ENCODE measurements at places on chromosomes 1 and 21. TPM values are rescaled to one million over a fixed set of nuclear protein-coding genes. Genes with fewer than 3 reads are reported as not detected.

GRCh38 chr1:67666636-67667035 lies 18.4 kb upstream of the GADD45A start:
- no peak overlapping the region for H3K4me3 ChIP-seq
- no peaks in the 10 kb centered on the region for H3K36me3 ChIP-seq
- H3K27me3 ChIP-seq, result no peaks in the 10 kb centered on the region
- DNase-seq, result no peak

DNA sequence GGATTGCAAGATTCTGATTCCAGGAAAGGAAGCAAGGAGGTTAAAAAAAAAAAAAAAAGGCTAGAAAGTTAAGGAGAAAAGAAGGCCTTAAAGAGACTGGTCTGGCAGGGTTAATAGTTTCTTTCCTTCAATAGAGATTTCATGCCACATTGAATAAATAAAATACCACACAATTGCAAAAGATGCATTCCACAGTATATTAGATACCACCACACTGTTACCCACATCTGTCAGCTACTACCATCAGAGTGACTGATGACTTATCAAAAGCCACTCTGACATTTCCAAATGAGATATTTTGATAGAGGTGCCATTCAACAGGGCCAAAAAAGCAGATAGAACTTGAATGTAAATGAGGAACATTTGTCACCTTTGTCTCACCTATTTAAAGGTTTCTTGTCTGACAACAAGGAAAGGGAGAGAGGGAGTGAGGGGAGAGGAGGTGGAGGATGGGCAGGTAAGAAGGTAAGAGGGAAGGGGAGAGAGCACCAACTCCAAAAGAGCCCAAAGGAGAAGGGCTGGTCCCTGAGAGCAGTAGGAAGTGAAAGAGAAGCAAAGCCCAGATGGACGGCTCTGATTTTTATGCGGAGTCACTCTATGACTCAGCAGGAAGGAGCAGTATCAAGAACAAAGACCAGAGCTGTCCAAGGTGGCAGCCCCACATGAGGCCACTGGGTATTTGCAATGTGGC lies 38.3 kb downstream of the LRRN2 start:
- H3K27ac ChIP-seq, result no peak overlapping the region
- no peak for DNase-seq
- no peak overlapping the region for H3K4me3 ChIP-seq
- no peaks in the 10 kb centered on the region for H3K27me3 ChIP-seq
- H3K4me1 ChIP-seq, result no peaks in the 10 kb centered on the region
- H3K36me3 ChIP-seq, result no peaks in the 10 kb centered on the region

GRCh38 chr21:42790520-42791065 lies 88.7 kb downstream of the WDR4 start:
- H3K27me3 ChIP-seq, result peaks cover 4% of the 10 kb centered on the region
- no peaks in the 10 kb centered on the region for H3K4me1 ChIP-seq
- H3K36me3 ChIP-seq, result no peaks in the 10 kb centered on the region

The POGZ gene
- total RNA-seq, result 37.0 TPM

DNA sequence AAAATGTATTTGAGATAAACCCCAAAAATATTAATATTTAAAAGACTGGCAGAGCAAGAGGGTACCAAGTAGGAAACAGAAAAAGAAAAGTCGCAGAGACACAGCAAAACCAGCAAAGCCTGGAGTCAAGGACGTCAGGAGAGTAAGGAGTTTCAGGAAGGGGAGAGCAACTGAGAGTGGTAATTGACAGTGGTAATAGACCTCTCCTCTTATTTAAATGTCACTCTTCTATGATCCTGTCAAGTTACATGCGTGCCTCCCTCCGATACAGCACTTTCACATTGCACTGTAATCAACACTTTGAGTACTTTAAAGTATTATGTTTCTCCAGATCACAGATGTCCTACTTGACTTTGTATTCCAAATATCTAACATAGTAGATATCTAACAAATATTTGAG lies 82.6 kb upstream of the EXO1 start:
- H3K27ac ChIP-seq, result no peak overlapping the region
- H3K27me3 ChIP-seq, result no peaks in the 10 kb centered on the region
- no peaks in the 10 kb centered on the region for H3K4me1 ChIP-seq
- H3K4me3 ChIP-seq, result no peak overlapping the region
- H3K36me3 ChIP-seq, result no peaks in the 10 kb centered on the region
- no peak for DNase-seq

GRCh38 chr1:32903991-32904785 lies 3.0 kb upstream of the TMEM54 start:
- H3K4me3 ChIP-seq, result no peak overlapping the region
- DNase-seq, result no peak
- H3K27ac ChIP-seq, result no peak overlapping the region
- no peaks in the 10 kb centered on the region for H3K36me3 ChIP-seq
- peaks cover 3% of the 10 kb centered on the region for H3K4me1 ChIP-seq

GRCh38 chr1:114094363-114094634 lies 59.4 kb downstream of the SYT6 start:
- H3K4me3 ChIP-seq, result no peak overlapping the region
- H3K27ac ChIP-seq, result no peak overlapping the region
- H3K36me3 ChIP-seq, result no peaks in the 10 kb centered on the region
- H3K27me3 ChIP-seq, result no peaks in the 10 kb centered on the region
- no peaks in the 10 kb centered on the region for H3K4me1 ChIP-seq
- no peak for DNase-seq

The HSPB7 gene
- total RNA-seq, result 8.8 TPM

DNA sequence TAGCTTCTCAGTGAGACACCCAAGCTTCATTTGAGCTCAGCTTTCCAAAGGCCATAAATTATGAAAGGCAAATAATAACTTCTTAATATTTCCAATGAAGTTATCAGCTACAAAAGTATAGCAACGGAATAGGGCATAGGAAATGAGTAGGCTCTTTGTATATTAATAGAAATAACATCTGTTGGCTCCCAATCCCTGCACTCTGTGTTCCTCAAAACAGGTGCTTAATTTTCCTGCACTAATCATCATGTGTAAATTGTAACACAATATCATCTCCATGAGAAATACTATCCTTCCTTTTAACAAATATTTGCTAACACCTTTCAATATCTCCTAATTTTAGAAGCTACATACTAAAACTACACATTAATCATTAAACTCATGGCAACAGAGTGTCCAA lies 19.2 kb upstream of the IFI44L start:
- no peak overlapping the region for H3K27ac ChIP-seq
- no peaks in the 10 kb centered on the region for H3K4me1 ChIP-seq
- no peak for DNase-seq
- no peaks in the 10 kb centered on the region for H3K27me3 ChIP-seq
- H3K4me3 ChIP-seq, result no peak overlapping the region

DNA sequence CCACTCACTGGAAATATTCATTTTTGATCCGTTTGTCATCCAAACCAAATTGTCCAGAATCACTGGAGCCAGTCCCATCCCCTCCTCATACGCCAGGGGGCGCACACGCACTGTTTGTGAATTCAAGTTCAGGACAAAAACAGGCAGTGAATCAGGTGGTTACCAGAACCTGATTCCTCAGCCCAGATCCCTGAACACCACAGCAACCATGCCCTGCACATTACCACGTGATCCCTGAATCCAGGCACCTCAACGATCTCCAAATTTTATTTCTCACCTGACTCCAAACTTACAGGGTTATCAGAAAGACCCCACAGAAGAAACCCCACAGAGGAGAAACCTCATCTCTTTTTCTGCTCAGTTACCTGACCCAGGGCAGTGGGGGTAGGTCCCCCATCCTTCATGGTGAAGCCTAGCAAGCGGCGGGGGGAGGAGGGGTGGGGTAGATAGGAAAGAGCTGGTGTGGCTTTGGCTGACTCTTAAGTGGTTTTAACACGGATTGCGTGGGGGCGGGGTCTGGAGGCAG lies 1.4 kb upstream of the PTPRF start:
- no peaks in the 10 kb centered on the region for H3K27me3 ChIP-seq
- H3K36me3 ChIP-seq, result no peaks in the 10 kb centered on the region
- H3K4me1 ChIP-seq, result no peaks in the 10 kb centered on the region
- no peak overlapping the region for H3K4me3 ChIP-seq

DNA sequence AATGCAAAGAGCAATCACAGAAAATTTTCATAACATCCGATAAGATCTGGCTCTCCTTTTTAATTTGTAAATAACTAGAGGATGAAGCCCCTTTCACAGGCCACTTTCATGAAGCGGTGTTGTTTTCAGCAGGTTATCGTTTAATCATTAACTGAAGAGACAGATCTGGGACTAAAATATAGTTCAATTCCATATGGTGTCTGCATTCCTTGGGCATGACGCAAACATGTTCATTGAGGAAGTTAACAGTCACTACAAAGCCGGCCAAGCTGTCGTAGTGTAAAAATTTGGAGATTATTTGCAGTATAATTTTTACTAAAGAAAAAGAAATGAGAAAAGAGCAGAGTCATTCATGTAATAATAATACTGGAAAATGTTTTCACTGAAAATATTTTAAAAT lies 565.2 kb upstream of the ADAMTS5 start:
- no peak overlapping the region for H3K4me3 ChIP-seq
- H3K36me3 ChIP-seq, result no peaks in the 10 kb centered on the region
- DNase-seq, result no peak
- H3K27me3 ChIP-seq, result no peaks in the 10 kb centered on the region
- H3K27ac ChIP-seq, result no peak overlapping the region

- DNase-seq, result no peak
- H3K4me3 ChIP-seq, result no peak overlapping the region
- no peaks in the 10 kb centered on the region for H3K27me3 ChIP-seq
- H3K27ac ChIP-seq, result no peak overlapping the region
- no peaks in the 10 kb centered on the region for H3K4me1 ChIP-seq
Measured at GRCh38 chr1:18819203-18819602, 40.3 kb downstream of the TAS1R2 start.

DNA sequence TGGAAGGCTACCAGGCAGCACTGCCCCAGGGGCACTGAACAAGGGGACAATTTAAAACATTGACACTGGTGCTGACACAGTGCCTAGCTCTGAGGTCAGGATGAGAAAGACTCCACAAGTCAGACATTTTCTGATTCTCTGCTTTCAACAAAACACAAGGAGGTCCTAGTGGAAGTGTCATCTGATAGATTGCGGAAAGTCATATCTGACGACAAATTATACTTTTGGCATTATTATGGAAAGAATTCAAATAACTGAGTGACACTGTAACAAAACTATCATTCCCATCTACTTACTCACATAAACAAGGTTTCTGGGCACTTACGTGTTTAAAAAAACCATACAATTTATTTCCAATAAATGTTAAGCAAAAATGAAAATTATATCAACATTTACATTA lies 123.5 kb downstream of the SLC45A1 start:
- no peaks in the 10 kb centered on the region for H3K4me1 ChIP-seq
- no peak for DNase-seq
- no peak overlapping the region for H3K27ac ChIP-seq
- H3K4me3 ChIP-seq, result no peak overlapping the region

DNA sequence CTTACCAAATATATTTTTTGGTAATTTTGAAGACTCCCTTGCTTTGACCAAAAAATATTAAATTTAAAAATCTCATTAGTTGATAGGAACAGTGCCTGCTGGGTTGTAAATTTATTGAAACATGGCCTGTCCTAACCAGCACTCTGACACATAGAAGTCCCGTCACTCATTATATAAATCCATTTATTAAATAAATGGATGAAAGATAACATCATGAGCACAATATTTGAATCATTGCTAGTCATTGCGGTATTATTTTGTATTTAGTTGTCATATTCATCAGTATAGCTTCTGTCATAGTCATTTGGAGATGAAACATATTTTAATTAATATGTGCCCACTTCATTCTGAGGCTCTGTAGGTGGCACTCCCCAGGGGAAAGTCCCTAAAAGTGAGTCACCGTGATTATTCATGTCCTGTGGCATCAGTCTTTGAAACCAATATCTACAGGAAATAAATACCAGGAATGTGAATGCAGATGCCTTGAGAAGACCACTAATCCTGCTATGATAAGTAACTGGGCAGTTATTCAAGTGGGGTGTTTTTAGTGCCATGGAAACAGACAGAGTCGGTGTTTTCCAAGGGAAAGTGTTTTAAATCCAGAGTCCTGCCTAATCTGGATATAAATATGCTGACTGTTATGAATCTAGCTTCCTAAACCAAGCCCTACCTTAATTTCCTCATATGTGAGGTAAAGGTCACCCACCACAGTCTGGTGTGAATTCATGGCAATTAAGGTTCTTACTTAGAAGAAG lies 302.0 kb downstream of the DUSP10 start:
- no peaks in the 10 kb centered on the region for H3K36me3 ChIP-seq
- DNase-seq, result no peak
- H3K4me3 ChIP-seq, result no peak overlapping the region

DNA sequence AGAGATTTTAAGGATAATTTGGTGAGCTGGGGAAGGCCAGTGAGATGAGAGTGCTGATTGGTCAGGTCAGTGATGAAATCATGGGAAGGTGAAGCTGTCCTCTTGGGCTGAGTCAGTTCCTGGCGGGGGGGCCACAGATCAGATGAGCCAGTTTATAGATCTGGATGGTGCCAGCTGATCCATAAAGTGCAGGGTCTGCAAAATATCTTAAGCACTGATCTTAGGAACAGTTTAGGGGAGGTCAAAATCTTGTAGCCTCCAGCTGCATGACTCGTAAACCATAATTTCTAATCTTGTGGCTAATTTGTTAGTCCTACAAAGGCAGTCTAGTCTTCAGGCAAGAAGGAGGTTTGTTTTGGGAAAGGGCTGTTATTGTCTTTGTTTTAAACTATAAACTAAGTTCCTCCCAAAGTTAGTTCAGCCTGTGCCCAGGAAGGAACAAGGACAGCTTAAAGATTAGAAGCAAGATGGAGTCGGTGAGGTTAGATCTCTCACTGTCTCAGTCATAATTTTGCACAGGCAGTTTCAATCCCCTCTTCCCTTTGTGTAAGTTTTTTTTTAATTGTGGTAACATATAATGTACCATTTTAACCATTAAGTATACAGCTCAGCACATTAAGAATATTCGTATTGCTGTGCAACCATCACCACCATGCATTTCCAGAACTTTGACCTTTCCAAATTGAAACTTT lies 39.4 kb downstream of the PTAFR start:
- DNase-seq, result no peak
- no peaks in the 10 kb centered on the region for H3K4me1 ChIP-seq
- H3K4me3 ChIP-seq, result no peak overlapping the region
- no peaks in the 10 kb centered on the region for H3K27me3 ChIP-seq
- H3K36me3 ChIP-seq, result no peaks in the 10 kb centered on the region
- H3K27ac ChIP-seq, result no peak overlapping the region

The ZNF593OS gene
- not detected for total RNA-seq

GRCh38 chr1:61461406-61462384 lies 263.2 kb downstream of the TM2D1 start:
- no peak overlapping the region for H3K4me3 ChIP-seq
- H3K27ac ChIP-seq, result no peak overlapping the region
- H3K27me3 ChIP-seq, result no peaks in the 10 kb centered on the region

The GBP7 gene
- not detected for total RNA-seq

The OR6N1 gene
- total RNA-seq, result not detected

- H3K36me3 ChIP-seq, result no peaks in the 10 kb centered on the region
- peak within 1 kb of the TSS; percentile 60 for H3K27ac ChIP-seq
- no peaks in the 10 kb centered on the region for H3K4me1 ChIP-seq
- H3K4me3 ChIP-seq, result peak within 1 kb of the TSS; percentile 85
- no peaks in the 10 kb centered on the region for H3K27me3 ChIP-seq
- DNase-seq, result peak; percentile 69
Measured at GRCh38 chr1:116667575-116668105, at the start of gene IGSF3. Gene IGSF3, minus strand, starts transcription at chr1:116667733. Its CDS starts 1,407 bp downstream, at chr1:116666326.

The SASS6 gene
- 3.6 TPM for total RNA-seq

GRCh38 chr1:43077273-43077672 lies 94.8 kb downstream of the EBNA1BP2 start:
- no peaks in the 10 kb centered on the region for H3K27me3 ChIP-seq
- no peak overlapping the region for H3K4me3 ChIP-seq
- no peaks in the 10 kb centered on the region for H3K36me3 ChIP-seq
- H3K4me1 ChIP-seq, result no peaks in the 10 kb centered on the region
- H3K27ac ChIP-seq, result no peak overlapping the region

GRCh38 chr1:41681331-41682098 lies 197.0 kb upstream of the EDN2 start:
- no peaks in the 10 kb centered on the region for H3K36me3 ChIP-seq
- DNase-seq, result no peak
- no peak overlapping the region for H3K4me3 ChIP-seq
- H3K27ac ChIP-seq, result peak overlapping the region; percentile 73
- peaks cover 13% of the 10 kb centered on the region for H3K4me1 ChIP-seq
- no peaks in the 10 kb centered on the region for H3K27me3 ChIP-seq
